ENCODE measurements at places on chromosomes 6 and 20.

DNA sequence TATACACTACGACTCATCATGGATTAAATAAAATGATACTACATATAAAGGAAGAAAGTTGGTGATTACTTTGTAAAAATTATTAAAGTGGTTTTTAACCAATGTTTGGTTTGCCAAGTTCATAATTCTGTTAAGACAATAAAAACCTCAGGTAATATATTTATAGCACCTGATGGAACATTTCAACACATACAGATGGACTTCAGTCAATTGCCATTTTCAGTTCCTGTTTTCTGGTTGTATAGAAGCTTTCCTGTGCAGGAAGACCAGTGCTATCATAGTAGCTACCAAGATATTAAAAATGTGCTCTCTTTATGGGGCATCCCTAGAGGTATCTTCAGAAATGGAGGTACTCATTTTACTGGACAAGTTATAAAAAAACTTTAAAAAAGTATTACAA lies 1686.4 kb downstream of the GRIK2 start:
- H3K4me3 ChIP-seq, result no peak overlapping the region
- H3K4me1 ChIP-seq, result no peaks in the 10 kb centered on the region
- H3K36me3 ChIP-seq, result no peaks in the 10 kb centered on the region
- DNase-seq, result no peak
- H3K27me3 ChIP-seq, result no peaks in the 10 kb centered on the region
- no peak overlapping the region for H3K27ac ChIP-seq

DNA sequence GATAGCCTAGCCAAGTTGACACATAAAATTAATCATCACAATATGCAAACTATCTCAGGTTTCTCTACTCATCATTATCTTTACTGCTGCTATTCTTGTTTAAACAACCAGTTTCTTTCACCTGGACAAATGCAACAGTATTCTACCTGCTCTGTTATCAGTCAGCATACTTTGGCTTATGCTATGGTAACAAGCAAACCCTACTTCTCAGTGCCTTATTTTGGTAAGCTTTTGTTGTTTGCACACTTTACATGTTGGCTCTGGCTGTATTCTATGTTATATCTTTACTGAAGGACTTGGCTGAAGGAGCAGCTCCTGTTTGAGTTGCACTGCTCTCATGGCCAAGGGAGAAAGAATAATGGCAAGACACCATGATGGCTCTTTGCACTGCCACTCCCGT lies 463.1 kb downstream of the EPM2A start:
- no peak for DNase-seq
- no peaks in the 10 kb centered on the region for H3K27me3 ChIP-seq
- no peak overlapping the region for H3K27ac ChIP-seq
- H3K4me1 ChIP-seq, result no peaks in the 10 kb centered on the region

DNA sequence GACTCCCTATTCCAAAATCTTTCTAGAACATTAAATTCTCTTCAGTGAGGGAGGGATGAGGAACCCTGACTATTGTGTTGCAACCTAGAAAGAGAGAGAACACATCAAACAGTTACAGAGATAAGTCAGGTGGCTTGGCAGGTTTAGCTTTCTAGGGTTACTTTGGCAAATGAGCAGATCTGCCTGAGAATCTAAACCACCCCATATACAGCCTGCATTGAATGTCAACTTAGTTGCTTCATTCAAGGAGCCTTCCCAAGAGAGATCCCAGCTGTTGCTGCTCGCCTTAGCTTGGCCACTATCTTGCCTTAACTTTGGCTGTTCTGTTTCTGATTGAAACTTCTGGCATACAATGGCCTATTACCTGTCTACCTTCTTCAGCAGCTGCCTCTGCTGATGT lies 74.7 kb upstream of the TCF21 start:
- no peak overlapping the region for H3K27ac ChIP-seq
- H3K4me1 ChIP-seq, result no peaks in the 10 kb centered on the region
- no peak overlapping the region for H3K4me3 ChIP-seq
- no peaks in the 10 kb centered on the region for H3K36me3 ChIP-seq
- H3K27me3 ChIP-seq, result no peaks in the 10 kb centered on the region

DNA sequence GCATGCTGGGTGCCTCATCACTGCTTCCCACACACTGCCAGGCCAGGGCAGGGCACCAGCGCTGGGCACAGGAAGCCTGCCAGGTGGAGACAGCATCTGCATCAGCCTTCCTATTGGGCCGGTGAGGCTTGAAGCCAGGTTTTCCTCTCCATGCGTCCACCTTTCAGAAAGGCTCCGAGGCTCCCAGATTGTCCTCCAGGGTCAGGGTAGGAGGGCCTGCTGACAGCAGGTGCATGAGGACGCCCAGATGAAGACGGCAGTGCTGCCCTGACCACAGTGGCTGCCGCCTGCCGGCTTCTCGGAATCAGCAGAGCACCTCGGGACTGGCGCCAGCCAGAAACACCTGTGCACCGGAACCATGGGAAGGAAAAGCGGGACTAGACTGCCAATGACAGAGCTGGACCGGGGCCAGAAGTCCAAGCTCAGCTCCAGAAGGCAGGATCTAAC lies 170.5 kb upstream of the CST7 start:
- no peak overlapping the region for H3K27ac ChIP-seq
- no peak for DNase-seq
- H3K27me3 ChIP-seq, result no peaks in the 10 kb centered on the region
- no peaks in the 10 kb centered on the region for H3K4me1 ChIP-seq

DNA sequence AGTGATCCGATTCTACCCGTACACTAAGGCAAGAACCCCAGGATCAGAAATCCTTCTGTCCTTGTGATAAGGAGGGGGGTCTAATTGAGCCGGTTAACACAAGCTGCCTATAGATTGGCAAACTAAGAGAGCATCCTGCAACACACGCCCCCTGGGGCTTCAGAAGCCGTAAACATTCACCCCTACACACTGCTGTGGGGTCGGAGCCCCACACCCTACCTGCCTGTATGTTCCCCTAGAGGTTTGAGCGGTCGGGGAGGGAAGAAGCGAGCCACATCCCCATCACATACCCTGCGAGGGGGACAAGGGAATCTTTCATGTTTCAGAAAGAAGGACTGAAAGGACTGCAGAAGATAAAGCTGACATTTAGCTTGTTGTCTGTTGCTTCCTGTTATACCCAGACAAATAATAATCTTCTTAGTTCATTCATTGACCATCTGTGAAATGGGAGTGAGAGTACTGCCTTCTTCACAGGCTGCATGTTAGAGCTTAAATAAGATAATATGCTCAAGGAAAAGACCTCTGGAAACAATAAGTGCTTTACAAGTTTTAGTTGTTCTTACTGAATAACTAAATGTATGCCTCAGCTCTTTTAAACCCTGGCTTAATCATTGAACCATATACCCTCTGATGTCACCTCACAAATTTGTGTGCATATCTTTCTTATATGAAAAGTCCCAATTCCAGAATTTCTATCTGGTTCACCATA lies 74.2 kb upstream of the RNF217 start:
- H3K4me3 ChIP-seq, result no peak overlapping the region
- no peaks in the 10 kb centered on the region for H3K36me3 ChIP-seq
- DNase-seq, result no peak

DNA sequence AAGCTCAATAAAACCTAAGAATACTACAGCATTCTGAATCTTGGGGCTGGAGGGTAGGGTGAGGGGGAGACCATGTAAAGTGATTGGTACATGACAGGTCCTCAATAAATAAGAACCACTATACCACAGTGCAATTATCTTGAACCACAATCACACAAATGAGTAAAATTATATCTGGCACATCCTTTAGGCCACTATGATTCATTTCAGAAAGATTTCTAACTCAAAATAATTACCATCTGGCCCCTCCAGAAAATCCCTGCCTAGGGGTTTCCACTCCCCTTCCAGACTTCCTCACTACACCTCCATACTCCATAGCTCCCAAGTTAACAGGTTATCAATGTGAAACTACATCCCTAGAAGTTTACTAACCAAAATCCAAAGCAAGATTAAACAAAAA lies 19.7 kb downstream of the AKIRIN2 start:
- no peak overlapping the region for H3K4me3 ChIP-seq
- peaks cover 57% of the 10 kb centered on the region for H3K36me3 ChIP-seq
- no peak for DNase-seq
- no peaks in the 10 kb centered on the region for H3K27me3 ChIP-seq
- no peak overlapping the region for H3K27ac ChIP-seq
